Nucleus accumbens (tissue), 56 donors: ENCODE measurements at places on chromosomes 5 and 9.

GRCh38 chr9:73206851-73207250 lies 55.2 kb downstream of the ANXA1 start:
- DNase-seq, result no peak

DNA sequence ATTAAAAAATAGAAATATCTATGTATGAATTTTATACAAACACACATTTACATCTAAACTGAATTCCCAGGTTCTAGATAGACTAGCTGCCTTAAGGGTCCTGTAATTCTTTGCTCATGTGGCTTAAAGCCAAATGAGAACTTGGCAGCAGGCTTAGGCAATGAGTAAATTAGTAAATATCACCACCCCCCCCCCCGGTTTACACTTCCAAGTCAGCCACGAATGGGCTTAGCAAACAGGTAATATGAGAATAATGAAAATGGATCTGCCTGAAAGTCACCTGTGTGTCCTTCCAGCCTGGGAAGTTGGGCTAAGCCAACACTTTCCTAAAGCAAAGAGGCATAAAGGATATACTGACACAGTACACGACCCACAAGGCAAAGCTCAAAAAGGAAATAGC lies 108.6 kb downstream of the KLHL3 start:
- DNase-seq, result no peak

GRCh38 chr9:131299961-131300347 lies 10.4 kb downstream of the PLPP7 start:
- DNase-seq, result no peak

- no peak for DNase-seq
These were observed 13.6 kb downstream of the CKMT2 start for GRCh38 chr5:81246697-81247096.

GRCh38 chr9:70587201-70587600 lies 172.7 kb upstream of the KLF9 start:
- DNase-seq, result no peak

- DNase-seq, result no peak
These were observed 45.2 kb upstream of the CKMT2 start for GRCh38 chr5:81187885-81188284.

DNA sequence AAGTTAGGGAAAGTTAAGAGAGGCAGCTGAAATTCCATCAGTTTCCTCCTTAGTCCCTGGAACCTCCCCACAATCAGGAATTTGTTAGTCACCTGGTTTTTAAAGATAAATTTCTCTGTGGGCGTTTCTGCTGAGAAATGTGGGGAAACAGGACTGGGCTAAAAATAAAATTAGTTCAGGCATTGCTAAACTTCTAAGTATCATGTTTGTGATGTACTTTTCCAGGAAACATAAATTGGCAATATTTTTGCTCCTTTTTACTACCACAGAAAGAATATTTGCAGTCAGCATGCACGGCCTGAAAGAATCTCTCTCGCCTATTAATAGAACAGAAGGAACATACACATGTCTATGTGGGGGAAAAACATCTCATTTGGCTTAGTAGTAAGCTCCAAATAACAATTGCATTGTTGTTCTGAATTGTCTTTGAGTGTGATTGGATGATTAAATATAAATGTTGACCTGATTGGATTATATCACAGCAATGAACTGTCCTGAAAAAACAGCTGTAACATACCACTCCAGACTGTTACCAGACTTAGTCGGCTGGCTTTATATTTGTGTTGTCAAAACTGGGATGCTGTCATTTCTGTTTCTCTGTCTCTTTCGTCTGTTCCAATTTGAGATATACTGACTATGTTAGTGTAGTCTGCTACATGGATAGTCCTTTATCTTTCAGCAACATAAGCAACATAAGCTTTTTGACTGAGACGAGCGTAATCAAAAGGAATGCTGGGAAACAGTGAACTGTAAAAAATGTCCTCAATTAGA lies 12.9 kb downstream of the TJP2 start:
- no peak for DNase-seq

DNA sequence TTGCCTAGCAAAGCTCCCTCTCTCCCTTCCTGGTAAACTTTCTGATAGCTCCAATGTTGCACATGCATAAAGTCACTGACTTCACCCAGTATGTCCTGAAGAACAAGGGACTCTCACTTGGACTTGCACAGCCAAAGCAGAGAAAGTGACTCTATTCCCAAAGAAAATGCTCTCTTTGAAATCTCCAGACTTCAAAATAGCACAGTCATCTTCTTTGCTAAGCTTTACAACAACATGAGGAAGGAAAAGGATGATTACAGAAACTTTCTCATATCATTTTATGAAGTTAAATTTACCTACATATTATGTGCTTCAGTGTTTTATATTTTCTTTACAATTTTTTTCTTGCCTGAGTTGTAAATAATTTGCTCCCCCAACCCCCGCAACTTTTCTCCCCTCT lies 264.6 kb downstream of the PJA2 start:
- no peak for DNase-seq

DNA sequence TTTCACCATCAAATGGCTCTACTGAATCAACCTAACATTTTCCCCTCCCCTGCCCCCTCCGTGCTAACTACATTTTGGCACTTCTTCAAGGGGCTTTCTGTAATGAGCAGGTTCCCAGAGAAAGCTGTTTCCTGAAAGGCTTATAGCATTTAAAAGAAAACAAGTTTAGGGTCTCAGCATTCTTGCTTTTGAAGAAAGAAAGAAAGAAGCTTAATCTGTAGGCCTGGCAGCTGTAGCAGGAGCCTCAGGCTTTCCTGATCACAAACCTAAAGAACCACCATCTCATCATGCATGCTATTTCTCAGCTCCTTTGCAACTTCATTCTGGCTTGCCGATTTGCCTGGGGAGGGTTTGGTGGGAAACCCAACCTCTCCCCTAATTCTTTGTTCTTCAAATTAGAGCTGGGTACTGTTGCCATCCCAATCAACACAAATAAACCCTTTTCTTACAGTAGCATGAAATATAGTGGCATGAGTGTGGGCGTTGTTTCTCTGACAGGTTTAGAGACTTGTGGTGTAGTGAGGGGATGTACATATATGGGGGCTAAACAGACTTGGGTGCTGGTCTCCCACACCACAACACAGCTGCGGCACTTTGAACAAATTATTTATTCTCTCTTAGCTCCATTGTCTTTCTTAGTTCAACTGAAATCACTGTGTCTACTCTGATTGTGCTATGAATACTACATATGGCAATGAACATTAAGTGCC lies 160.5 kb upstream of the TNC start:
- DNase-seq, result no peak

- no peak for DNase-seq
These were observed 30.4 kb downstream of the MVB12B start for GRCh38 chr9:126357074-126357473.

GRCh38 chr9:93111371-93112115 lies 15.5 kb downstream of the CARD19 start:
- no peak for DNase-seq

DNA sequence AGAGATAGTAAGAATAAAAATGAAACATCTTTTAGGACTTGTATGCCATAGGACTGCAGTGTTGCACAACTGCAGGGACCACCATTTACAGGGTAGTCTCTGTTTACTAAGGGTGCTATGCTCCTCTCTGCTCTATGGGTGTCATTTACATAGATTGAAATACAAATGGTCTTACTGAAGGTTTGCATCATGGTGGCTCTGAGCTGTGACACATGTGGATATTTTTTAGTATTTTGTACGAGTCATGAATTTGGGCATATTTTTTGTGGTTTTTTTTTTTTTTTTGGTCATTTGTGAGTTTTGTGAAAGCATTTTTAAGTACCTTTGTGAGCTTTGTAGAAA lies 47.4 kb downstream of the CSNK1G3 start:
- DNase-seq, result no peak

DNA sequence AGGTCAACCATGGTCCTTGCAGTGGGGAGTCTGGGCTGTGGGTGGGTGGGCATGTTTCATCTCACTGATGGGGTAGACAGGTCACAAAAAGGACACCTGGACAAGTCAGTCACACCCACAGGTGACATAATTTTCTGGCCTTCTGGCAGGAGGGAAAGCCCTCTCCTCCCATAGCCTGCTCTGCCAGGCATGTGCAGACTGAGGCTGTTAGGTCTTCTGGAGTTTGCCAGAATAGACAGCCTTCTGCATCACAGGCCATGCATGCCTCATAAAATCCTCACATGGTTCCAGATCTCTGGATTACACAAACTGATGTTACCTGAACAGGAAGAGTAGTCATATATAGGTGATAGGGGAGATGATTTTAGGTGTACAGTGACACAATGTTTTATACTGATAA lies 49.1 kb downstream of the ARHGAP26 start:
- no peak for DNase-seq

- DNase-seq, result no peak
These were observed 5.3 kb downstream of the MACROH2A1 start for GRCh38 chr5:135393691-135394090.

GRCh38 chr9:70422371-70423043 lies 8.1 kb upstream of the KLF9 start:
- no peak for DNase-seq

DNA sequence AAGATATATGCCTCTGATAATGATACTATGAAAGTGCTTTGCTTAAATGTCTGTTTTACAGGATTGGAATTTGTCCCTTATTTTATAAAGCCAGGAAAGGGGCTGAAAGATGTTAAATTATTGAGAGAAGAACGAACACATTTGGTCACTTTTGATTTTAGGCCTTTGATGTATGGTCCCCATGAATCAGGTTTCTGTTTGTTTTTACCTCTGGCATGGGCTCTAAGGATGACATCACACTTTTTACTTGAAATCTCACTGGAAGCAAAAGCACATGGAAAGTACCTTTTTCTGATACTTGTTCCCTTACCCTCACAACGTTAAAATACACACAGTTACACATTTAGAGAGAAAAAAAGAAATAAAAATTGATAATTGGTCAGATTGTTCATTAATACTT lies 6.9 kb downstream of the OTULIN start:
- no peak for DNase-seq

- no peak for DNase-seq
These were observed 4.1 kb downstream of the GLRX start for GRCh38 chr5:95818181-95819147.

DNA sequence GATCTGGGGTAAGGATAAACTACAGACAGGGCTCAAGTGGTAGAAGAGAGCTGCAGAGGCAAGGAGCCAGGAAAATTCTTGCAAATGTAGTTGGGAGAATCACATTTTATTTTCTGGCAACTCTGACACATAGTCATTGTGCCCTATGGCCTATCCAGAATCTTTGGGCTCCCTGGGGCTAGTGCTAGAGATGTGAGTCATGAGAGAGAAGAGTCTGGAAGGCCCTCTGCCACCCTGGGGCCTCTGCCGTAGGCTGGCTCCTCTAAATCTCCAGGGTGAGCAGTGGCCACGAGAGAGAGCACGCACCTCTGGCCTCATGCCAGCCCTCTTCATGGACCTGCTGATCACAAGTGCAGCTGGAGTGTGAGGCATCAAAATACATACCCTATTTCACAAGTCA lies 74.3 kb upstream of the SSBP2 start:
- no peak for DNase-seq

- no peak for DNase-seq
These were observed 79.5 kb downstream of the SH3PXD2B start for GRCh38 chr5:172374783-172375182.

- no peak for DNase-seq
These were observed 153.3 kb downstream of the EFNA5 start for GRCh38 chr5:107517185-107518033.

- peak; percentile 18 for DNase-seq
These were observed 116.6 kb upstream of the ABCA1 start for GRCh38 chr9:105044518-105044917.

- no peak for DNase-seq
These were observed 167.5 kb upstream of the CLINT1 start for GRCh38 chr5:158026304-158027031.

- no peak for DNase-seq
These were observed 805.9 kb downstream of the TLE1 start for GRCh38 chr9:80883426-80883825.

DNA sequence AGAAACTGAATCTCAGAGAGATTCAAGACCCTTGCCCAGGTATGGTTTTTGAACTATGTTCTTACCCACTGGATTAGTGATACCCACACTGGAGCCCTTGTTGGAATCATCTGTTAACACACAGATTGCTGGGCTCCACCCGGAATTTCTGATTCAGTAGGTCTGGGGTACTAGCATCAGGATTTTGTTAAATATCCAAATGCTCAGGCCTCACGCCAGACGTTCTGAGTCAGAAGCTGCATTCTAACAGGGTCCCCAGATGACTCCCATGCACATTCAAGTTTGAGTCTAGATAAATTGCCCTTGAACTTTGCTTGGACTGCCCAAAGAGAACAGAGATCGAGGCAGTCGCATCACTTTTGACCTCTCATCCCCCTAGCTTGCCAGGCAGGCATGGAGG lies 182.0 kb upstream of the WWC1 start:
- no peak for DNase-seq

GRCh38 chr5:68318955-68319705 lies 103.6 kb downstream of the PIK3R1 start:
- no peak for DNase-seq

GRCh38 chr5:65819905-65820240 lies 97.9 kb downstream of the NLN start:
- no peak for DNase-seq

DNA sequence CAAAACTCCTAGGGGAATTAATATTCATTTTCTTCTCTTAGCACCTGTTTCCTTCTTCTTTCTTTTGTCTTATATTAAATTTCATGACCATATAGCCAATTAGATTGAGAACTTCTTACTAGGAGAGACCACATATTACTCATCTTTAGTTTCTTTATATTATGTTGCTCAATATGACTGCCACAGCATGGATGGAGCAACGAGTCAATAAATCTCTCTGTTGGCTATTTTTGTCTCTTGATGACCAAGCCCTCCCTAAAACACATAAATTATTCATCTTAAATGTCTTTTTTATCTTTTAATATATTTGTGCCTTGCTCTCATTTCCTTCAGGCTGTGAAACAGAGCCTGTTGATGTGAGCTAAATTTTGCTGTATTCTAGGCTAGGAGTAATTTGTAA lies 123.0 kb downstream of the ADAMTSL1 start:
- DNase-seq, result no peak

GRCh38 chr5:45643056-45643455 lies 53.1 kb downstream of the HCN1 start:
- no peak for DNase-seq

DNA sequence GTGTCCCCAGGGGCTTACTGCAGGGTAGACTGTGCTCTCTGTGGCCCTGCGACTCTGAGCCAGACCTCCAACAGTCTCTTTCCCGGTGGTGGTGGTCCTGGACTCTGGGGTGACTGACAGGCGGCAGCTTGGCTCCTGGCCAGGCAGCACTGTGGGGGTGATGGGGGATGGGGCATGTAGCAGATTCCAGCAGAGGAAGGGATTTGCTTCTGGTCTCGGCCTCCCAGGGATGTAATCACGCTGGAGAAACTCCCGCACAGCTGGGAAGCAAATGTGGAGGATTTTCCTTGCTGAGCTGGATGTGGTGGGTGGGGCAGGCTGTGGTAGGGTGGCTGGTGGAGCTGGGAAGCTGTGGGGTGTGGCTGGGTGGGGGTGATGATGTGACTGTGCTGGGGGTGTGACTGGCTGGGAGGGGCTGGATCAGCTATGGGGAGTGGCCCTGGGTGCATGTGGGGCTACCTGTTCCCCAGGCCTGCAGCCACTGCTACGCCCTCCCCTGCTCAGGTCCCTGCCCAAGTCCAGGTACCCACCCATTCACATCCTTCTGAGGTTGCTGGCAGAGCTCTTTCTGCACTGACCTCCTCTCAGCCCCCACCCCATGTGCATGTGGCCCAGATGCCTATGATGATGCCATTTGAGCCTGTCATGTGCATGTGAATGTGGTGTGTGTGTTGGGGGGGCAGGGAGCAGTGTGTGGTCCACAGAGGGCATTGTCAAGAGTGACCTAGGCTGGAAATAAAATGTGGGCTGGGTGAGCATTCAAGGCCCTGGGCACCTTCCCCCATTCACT lies 3.8 kb downstream of the NDST1 start:
- peak; percentile 59 for DNase-seq

GRCh38 chr5:150513375-150514309 lies 5.7 kb downstream of the NDST1 start:
- peak; percentile 81 for DNase-seq
